Fibroblast of skin of right biceps (primary cell): ENCODE measurements at places on chromosomes 6 and 20.

GRCh38 chr6:159806021-159806458, 6.0 kb downstream of the PNLDC1 start:
- no peak for DNase-seq

DNA sequence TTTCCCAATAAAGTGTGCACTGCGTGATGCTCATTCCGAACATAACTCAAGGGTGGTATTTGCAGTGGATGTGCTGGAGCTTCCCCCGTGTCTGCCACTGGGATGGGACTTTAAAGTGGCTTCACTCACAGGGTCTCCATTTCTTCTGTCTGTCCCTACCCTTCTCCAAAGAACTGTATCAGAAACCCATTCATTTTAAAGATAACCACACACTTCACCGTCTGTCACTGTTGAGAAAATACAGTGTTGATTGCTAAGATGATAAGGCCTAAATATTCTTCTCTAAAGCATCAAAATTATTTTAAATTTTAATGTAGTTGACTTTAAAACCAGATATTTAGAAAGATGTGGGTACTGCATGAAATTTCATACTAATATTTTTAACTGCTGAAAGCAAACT, 161.4 kb downstream of the TMEM242 start:
- no peak for DNase-seq

- DNase-seq: no peak
These were observed 157.0 kb upstream of the DTNBP1 start for GRCh38 chr6:15819841-15820240.

DNA sequence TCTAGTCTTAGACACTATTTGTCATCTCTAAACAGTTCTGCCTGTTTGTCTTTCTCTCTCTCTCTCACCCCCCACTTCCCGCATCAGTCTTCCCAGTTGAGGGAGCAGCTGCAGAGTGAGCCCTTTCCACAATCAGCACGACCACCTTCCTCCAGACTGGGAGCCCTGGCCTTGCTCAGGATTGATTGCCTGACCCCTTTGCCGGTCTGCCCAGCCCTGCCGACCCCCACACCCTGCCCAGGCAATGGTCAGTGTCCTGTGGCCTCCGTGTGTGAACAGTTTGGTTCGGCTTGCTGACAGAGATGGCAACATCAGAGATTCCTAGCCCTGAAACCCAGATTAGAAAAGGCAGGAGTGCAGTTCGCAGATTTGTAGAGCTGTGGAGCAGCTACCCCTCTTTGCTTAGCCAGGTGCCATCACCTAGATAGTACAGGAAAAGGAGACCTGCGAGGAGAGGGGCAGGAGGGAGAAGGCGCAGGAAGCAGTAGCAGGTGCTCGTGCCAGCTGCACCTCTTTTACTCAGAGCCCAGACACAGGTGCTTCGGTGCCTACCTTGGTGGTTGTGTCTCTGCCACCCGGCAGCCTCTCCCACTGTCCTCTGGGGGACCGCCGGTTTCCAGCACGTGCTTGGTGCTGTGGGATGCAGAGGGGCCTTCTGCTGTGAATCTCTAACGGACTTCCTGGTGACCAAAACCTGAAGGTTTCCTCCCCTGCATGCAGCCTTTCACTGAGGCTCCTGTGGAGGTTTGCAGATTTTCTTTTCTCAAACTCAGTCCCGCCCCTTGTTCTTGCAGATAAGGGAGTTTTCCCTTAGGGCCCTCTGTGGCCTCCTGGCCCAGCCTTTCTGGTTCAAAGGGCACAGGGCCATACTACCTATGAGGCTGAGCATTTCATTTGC, 92.4 kb downstream of the SCML4 start:
- no peak for DNase-seq

GRCh38 chr6:15427331-15428070, 181.6 kb downstream of the JARID2 start:
- peak; percentile 36 for DNase-seq

- DNase-seq: peak; percentile 8
These were observed 3.1 kb downstream of the CRYBG1 start for GRCh38 chr6:106363401-106364138.

- DNase-seq: no peak
These were observed 85.3 kb downstream of the NKAIN2 start for GRCh38 chr6:123888771-123889513.

- DNase-seq: no peak
These were observed 550 bp downstream of the PLAGL2 start for GRCh38 chr20:32206760-32207625.

DNA sequence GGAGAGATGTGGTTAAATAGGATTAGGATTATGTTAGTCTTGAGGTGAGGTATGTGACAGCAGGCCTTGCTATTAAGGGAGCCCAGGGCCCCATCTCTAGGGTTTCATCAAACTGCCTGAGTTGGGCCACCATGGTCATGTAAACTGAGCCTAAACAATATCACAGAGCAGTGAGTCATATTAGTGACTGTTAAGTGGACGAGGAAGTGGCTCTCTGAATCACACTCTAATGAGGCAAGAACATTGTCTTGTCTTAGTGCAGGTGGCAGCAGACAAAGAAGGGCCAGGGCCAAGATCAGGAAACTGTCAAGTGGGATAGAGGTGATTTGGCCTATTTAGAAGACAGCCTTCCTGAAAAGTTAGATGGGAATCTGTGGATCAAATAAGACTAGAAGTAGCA, 23.1 kb downstream of the ENPP3 start:
- peak; percentile 21 for DNase-seq

DNA sequence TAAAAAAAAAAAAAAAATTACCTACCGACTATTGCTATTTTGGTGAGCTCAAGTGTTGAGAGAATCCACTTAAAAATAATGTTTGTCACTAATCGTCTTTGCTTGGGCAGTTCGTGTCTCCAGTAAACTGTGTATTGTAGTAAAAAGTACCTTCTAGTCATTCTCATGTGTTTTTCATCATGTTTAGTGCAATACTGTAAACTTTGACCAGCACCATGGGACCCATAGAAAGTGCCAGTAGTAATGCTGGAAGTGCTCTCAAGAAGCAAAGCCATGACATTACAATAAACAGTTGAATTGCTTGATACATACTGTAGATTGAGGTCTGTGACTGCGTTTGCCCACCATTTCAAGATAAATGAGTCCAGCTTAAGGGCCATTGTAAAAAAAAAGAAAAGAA, 395.2 kb downstream of the BCKDHB start:
- no peak for DNase-seq

GRCh38 chr20:35302421-35303335, 10.5 kb upstream of the FAM83C start:
- DNase-seq: peak; percentile 89

DNA sequence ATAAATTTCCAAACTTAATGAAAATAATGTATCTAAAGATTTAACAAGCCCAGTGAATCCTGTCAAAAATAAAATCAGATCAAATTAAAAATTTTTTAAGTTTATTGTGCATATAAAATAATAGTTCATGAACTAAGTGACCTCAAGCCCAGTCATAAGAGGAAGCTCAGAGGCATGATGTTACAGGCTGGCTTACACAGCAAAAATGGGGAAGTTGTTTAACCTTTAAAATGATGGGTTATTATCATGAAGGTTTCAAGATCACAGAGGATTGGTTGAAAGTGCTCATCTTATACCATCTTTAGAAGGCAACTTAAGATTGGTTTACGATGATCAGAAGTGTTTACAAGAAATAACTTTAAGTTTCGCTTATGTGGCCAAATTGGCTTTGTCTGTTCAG, 102.5 kb downstream of the PAK5 start:
- no peak for DNase-seq

GRCh38 chr6:142934106-142934505, 10.9 kb downstream of the HIVEP2 start:
- DNase-seq: no peak

- no peak for DNase-seq
These were observed 570.0 kb downstream of the MMUT start for GRCh38 chr6:48893048-48893447.

GRCh38 chr6:3757241-3757641, 5.7 kb upstream of the PXDC1 start:
- no peak for DNase-seq

DNA sequence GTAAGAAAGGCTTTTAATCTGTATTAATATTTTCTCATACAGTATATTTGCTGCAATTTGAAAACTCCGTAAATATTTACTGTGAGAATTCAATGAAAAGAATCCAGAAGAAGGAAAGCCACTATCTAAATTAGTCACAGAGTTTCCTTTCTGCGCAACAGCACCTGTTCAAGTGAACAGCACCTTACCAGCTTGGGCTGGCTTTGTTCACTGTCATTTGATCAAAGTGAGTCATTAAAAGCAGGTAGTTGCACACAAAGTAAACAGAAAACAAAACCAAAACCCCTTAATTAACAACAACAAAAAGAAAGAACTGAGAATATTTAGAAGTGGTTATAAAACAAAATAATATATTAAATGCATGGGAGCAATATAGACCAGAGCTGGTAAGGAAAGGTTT, 12.8 kb downstream of the SMLR1 start:
- no peak for DNase-seq

DNA sequence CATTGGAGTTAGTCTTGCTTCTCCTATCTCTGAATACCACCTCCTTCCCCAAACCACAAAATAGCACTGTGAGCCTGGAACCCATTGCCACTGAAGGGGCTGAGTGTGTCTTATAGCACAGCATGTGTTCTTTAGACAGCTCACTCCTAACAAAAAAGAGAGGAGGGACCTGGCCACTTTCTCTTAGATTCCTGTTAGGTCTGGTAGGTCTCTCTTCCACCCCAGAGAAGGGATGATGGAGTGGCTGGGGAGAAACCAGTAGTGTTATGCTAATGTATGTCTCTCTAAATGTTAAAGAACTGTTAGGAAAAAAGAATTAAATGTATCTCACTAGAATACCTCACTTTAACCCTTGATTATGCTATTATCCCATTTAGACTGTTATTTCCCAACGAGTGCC, 340.3 kb downstream of the EPHA7 start:
- DNase-seq: no peak

DNA sequence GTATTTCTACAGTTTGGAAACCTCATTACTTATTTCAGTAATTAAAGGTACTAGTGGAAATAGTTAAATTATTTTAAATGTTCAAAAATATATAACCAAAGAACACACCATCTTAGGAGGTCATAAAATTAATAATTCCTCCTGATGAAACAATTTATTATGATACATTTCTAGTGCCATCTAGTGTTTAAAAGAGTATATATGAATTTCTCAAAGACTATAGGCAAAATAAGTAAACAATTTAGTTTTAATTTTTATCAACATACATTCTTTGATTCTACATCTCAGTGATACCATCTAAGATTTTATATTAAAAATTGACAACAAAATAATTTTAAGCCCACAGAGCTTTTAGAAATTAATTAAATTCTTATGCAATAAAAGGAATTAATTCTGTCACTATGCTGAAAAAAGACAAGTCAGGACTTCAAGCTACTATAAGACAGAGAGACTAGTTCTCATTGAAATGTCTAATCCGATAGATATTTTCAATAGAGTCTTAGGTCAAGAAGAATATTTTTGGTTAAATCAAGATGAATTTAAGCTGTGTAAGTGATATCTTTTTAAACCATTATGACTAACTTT, 107.8 kb upstream of the RNF217 start:
- DNase-seq: no peak

- peak; percentile 41 for DNase-seq
These were observed 106.0 kb upstream of the TNFAIP3 start for GRCh38 chr6:137761072-137761471.

- DNase-seq: no peak
These were observed 447.6 kb upstream of the AGPAT4 start for GRCh38 chr6:161721511-161721910.

DNA sequence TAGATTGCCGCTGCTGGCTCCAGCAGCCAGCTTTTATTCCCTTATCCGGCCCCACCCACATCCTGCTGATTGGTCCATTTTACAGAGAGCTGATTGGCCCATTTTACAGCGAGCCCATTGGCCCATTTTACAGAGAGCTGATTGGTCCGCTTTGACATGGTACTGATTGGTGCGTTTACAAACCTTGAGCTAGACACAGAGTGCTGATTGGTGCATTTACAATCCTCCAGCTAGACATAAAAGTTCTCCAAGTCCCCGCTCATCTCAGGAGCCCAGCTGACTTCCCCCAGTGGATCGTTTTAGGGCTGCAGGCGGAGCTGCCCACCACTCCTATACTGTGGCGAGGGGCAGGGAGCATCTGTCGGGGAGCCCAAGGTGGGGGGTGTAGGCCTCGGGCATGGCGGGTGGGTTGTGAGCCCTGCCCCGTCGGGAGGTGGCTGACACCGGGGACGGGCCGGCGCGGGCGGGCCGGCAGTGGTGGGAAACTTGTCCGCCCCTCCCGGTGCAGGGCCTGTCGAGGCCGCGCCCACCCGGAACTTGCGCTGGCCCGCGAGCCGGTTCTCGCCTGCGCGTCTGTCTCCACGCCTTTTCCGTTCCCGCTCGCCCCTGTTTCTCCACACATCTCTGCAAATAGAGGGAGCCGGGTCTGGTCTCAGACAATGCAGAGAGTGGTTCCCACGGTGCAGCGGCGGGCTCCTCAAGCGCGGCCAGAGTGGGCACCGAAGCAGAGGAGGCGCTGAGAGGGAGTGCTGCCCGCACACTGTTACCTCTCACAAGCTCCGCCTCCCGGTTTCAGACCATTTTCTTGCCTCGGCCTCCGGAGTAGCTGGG, 86.1 kb upstream of the STMND1 start:
- no peak for DNase-seq

- DNase-seq: no peak
These were observed 26.1 kb downstream of the C6orf52 start for GRCh38 chr6:10668126-10668917.

- DNase-seq: no peak
These were observed 17.0 kb downstream of the GSS start for GRCh38 chr20:34938466-34939163.

GRCh38 chr20:63249891-63250290, 4.4 kb downstream of the NKAIN4 start:
- no peak for DNase-seq

DNA sequence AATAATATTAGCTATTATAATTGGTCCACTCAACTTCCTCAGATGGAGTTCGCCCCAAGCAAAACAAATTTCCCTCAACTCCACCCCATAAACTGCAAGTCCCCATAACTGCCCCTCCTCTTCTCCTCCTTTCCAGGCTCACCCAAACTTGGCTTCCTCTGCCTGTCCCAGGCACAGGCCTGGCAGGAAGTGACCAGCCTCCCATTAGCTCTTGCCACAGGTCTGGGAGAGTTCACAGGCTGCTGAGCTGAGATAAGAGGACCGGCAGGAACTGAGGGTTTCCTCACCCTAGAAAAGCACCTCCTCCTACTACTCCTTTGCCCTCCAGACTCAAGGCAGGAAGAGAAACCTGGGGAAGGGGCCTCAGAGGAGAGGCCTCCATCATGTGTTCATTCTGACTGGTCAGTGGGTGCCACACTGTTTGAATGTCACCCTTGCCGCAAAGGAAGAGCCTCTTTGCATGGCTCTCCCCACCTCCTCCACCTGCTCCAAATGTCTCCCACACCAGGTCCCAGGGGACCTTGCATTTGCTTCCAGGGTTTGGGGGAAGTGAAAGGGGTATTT, 24.5 kb upstream of the SMIM29 start:
- no peak for DNase-seq

GRCh38 chr6:154543628-154544027, 33.1 kb upstream of the CNKSR3 start:
- DNase-seq: peak; percentile 37

DNA sequence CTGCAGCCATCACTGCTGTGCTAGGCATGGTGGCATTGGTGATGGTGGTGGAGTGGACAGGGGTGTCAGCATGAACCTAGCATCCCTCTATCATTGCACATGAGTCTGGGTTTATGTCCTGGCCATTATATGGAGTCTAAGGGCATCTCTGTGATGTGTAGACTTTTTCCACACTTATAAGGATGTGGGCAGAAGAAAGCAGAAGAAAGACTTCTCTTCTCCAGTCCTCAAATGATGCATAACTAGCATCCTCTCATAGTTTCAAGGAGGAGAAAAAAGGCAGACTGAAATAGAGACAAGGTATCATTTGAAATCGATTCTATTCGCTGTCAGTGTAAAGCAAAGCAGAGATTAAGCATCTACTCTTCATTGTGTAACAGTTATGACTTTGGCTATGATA, 140.0 kb upstream of the ATXN1 start:
- DNase-seq: no peak
